Non-pigmented ciliary epithelial cell (primary cell): ENCODE measurements at places on chromosomes 16 and 17.

DNA sequence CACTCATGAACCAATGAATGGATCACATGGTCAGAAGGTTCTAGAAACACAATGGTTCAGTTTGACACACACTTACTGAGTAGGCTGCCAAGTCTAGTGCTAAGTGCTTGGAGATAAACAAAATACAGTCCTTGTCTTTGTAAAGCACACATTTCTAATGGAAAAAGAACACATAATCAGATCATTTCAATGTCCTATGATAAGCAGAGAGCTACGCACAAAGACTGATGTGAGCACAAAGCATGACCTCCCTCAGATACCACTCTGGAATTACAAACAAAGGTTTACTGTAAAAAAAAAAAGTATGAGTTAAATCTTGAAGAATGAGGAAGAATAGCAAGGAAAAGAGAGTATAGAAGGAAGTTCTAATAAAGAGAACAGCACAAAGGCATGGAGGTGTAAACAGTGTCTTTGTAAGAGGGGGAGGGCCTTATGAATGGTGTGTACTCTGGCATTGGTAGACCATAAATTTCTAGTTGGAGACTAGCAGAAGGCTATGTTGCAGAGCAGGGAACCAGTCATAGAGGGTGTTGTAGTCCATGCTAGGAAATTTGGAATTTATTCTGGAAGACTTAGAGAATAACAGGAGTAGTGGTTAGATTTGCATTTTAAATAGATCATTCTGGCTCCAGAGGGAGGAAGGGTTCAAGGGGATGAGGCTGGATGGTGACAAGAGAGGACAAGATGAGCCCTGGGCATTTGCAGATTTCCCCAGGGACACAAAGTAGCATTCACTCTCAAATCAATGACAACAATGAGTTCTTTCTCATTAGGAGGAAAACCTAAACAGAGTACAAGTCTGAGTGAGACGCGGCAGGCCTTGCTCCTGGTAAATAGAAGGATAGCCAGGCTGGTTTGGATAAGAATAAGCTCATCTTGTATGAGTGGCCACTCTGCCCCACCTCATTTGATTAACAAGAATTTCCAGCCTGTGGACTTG lies 468.0 kb downstream of the TOX3 start:
- DNase-seq = no peak

- DNase-seq = no peak
Measured at GRCh38 chr16:72743011-72743761, 304.7 kb downstream of the ZFHX3 start.

- no peak for DNase-seq
Measured at GRCh38 chr16:89120921-89121351, 27.3 kb downstream of the ACSF3 start.

DNA sequence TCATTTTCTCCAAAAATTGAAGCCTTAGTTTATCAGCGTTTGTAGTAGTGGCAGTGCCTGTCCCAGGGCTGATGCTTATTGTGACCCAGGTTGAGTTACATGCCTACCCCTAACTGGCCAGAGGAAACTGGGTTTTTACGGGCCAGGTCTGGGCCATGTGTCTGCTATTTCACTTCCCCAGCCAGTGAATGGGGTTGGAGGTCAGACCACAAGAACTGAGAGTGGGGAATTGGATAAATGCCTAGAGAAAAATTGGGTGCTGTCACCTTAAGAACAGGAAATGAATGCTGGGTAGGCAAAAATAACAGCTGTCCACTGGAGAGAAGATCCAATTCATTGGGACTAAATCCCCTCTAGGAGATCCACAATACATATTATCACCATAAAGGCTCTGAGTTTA lies 5.2 kb downstream of the ADPRM start:
- no peak for DNase-seq

GRCh38 chr16:78278056-78278450 lies 178.6 kb downstream of the WWOX start:
- no peak for DNase-seq

- DNase-seq = no peak
Measured at GRCh38 chr16:53832896-53833544, 129.1 kb downstream of the FTO start.

DNA sequence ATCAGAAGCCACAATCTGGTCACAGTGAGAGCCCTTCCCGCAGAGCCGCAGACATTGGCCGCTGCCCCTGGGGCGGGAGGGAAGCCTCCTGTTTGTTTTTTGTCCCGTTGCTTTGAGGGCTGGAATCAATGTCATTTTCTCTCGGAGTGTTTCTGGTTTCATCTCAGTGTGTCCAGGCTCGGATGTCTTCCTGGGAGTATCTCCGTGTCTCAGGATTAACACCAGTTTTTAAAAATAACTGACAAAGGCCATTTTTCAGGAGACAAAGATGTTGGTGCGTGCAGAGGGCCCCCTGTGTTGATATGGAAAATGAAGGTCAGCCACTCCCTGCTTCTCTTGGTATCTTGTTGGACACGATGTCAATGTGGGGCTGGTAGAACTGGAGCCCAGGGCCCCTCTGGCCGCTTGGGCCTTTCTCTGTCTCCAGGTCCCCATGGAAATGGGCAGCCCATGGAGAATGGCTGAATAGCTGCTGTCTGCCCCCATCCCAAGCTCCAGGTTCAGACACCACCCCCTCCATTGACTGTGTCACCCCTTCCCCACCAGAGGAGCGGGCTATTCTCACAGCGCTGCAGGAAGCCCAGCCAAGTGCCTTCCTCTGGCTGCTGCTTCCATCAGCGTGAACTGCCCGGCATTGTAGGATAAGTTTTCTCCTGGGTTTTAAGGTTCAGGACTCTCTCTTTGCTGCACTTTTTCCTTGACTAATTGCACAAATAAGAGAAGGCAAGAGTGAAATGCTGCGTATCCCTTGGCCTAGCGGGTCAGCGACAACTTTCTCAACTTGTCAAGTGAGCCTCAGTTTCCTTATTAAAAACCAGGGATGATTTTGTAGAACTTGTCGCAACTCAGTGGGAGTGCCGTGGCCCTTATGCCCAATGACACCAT lies 72.2 kb upstream of the METTL9 start:
- no peak for DNase-seq

DNA sequence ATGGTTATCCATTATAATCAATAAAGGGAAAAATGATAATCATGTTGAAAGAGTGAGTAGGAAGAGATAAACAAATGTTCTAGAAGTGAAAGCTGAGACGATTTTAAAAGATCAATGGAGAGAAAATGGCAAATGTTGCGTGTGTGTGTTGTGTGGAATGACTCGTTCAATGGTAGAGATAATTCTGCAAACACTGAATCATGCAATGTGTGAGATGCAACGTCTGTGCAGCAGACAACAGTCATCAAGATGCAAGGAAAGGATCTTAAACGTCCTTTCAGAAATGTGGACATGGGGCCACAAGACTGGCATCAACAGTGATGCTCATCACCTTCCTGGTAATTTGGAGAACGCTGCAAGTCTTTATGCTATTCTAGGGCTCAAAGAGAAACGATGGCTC lies 124.4 kb downstream of the CDYL2 start:
- DNase-seq = no peak

GRCh38 chr17:7932949-7933348 lies 943 bp downstream of the CNTROB start:
- no peak for DNase-seq

- DNase-seq = no peak
Measured at GRCh38 chr17:38739305-38739704, 8.8 kb downstream of the PCGF2 start.

DNA sequence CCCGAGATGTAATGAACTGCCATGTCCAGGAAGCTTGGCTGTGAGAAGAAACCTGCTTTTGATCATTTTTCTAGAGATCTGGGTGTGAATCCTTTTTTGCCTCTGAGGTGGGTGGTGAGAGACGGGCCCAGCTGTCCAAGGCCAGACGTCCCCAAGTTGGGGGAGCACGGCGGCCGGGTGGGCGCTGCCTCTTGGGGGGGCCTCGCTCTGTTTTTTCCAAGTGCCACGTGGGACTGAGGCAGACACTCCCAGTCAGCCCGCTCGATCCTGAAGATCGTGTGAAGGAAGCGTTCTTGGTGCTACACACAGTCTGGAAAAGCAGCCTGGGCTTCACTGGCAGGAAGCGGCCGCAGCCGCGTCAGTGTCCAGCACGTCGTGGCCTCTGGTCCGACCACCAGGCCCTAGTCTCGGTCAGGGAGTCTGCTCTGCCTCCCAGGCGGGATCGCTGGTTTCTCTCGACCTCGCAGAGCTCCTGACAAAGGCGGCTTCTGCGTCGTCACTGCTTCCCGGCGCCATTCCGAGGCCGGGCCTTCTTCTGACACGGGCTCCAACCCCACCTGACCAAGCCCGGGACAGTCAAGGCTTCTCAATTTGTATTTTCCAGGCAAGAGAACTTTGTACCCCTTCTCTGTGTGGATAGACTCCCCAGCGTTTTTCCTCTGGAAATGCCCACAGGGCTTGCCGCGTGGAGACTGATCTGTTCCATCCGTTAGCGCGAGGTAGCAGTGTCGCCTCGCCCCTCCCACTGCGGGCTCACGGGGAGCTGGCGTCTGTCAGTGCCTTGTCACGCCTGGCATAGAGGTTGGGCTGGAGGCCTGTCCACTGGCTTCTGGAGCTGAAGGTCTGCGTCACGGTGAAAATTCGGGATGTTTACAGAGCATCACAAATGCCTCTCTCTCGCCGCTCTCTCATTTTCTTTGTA lies 12.4 kb downstream of the PRSS27 start:
- no peak for DNase-seq

DNA sequence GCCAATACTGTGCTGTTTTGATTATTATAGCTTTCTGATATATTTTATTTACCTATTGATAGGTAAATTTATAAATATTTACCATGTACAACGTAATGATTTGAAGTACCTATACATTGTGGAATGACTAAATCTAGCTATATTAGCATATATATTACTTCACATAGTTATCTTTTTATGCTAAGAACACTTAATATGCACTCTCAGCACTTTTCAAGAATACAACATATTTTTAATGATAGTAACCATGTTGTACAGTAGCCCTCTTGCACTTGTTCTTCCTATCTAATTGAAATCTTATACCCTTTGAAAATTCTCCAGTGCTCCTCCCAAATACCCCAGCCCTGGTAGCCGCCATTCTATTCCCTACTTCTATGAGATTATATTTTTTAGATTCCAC lies 604.0 kb upstream of the KIF2B start:
- no peak for DNase-seq

DNA sequence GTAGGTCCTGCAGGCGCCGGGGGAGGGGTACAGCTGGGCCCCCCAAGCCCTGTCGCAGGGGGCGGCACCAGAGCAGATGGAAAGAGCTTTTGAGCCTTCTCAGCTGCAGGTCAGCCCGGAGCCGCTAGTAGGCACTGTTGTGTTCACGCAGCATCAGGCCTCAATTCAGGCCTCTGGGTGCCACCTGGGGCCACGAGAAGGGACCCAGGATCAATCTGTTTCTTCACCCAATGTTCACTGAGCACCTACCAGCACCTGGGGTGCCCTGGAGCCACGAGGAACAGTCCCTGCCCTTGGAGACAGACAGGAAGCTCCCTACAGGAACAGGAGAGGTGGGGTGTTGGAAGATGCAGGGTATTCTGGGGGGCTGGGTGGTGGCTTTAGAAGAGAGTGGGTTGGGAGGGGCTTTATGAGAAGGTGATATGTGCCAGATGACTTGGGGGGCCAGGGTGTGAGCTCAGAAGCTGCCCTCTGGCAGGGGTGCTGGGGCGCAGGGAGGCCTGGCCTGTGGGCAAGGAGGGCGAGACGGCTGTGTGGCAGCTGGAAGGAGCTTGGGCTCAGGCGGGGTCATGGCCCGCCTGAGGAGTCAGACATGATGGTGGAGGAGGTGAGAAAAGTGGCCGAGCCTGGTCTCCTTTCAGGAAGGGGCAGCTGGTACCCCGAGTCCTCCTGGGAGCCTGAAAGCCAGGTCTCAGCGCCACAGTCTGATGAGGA lies 121.9 kb upstream of the GSE1 start:
- no peak for DNase-seq

DNA sequence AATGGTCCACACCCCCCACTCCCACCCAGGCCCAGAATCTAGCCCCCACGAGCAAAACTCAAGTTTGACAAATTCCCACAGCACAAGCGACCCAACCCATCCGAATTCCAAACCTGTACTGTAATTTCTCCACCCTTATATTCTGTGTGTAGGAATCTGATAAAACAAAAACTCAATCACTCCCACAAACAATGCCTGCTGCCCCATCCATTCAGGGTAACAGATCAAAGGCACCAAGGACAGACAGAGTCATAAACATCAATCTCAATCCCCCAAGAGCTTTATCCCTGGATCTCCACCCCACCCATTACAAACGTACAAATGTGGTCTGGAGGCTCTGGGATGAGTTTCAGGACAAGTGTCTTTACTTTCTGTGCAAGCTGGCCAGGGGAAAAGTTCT lies 157.8 kb downstream of the AXIN2 start:
- DNase-seq = no peak
